Fibroblast of mammary gland (primary cell): ENCODE measurements at places on chromosomes 7 and 10.

GRCh38 chr7:22499044-22499443, 944 bp downstream of the STEAP1B start:
- peak; percentile 55 for DNase-seq

DNA sequence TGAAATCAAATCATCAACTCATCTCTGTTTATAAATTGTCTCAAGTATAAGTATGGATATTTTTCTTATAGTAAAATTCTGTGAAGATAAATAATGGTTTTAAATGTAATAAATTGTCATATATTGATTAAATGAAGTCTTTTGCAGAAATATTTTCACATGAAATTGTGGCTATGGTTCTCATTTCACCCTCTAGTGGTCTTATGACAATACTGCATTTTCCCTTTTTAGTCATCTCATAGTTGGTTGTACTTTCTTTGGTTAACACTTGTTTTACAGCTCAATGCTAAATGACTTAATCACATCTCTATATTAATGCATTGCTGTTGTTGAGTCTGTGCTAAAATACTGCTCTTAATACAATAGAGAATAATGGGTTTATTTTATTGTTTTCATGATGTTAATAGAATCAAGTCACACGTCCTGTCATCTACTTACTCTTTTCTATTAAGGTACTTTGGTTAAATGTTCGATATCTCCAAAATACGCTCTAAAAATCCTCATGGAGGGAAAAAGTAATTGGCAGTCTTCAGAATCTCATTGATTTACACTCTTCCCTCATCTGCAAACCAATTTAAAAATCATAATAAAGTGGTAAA, 38.0 kb upstream of the CACNA2D1 start:
- DNase-seq, result peak; percentile 50

DNA sequence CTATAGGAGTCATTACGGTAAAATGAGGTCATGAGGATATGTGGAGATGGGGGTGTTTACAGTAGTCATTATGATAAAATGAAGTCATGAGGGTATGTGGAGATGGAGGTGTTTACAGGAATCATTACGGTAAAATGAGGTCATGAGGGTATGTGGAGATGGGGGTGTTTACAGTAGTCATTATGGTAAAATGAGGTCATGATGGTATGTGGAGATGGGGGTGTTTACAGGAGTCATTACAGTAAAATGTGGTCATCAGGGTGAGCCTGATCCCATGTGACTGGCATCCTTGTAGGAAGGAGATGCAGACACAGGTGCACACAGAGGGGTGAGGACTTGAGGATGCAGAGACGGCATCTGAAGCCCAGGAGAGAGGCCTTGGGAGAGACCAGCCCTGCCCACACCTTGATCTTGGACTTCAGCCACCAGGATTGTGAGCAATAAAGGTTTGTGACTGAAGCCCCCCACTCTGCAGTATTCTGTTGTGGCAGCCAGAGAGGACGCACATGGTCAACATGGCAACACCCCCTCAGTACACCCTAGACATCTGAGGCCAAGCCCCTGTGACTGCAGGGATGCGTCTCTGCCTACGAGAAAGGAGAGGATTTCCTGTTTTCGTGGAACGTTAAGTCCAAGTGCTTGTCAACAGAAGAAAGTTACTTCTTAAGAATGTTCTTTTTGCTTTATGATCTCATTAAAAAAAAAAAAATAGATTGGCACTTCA, 544.4 kb downstream of the DNAJB6 start:
- DNase-seq, result no peak

DNA sequence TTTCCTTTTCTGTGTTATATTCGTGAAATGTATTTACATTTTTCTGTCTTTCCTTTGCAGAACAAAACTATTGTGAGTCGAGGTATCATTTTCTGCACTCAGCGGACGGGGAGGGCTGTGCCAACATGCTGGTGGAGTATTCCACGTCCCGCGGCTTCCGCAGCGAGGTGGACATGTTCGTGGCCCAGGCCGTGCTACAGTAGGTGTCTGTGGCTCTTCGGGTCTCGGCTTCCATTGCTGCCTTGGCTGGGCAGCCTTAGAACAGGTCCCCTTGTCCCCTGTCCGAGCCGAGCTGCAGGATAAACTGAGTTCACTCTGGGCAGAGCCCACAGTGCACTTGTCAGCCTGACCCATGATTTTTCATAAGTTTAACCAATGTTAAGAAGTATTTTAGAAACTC, 14.5 kb downstream of the GET4 start:
- no peak for DNase-seq

GRCh38 chr7:129855234-129855673, 97.5 kb downstream of the UBE2H start:
- peak; percentile 98 for DNase-seq

- peak; percentile 100 for DNase-seq
Observed at GRCh38 chr10:71860243-71861029, 9.4 kb upstream of the PSAP start.
